ENCODE measurements at places on chromosomes 7 and 10.

DNA sequence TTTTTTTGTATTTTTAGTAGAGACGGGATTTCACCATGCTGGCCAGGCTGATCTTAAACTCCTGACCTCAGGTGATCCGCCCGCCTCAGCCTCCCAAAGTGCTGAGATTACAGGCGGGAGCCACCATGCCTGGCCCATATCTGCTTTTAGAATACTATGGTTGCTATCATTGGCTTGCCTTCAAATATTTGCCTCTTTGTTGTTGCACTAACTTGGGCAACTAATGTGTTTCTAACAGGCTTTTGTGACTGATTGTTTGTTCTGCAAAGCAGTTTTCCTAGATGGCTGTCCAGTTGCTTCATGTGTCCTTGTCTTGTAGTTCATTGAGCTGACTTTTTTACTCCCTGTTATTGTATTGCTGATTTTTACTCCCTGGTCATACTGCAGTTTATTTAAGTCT is 9.7 kb downstream of the VDAC2 start:
- no peak for DNase-seq

GRCh38 chr7:146943483-146943882 is 826.9 kb downstream of the CNTNAP2 start:
- DNase-seq: no peak

- no peak for DNase-seq
Measured at GRCh38 chr7:115216652-115217051, 294.8 kb downstream of the MDFIC start.

GRCh38 chr10:90621577-90621976 is 236.3 kb downstream of the HTR7 start:
- DNase-seq: no peak

DNA sequence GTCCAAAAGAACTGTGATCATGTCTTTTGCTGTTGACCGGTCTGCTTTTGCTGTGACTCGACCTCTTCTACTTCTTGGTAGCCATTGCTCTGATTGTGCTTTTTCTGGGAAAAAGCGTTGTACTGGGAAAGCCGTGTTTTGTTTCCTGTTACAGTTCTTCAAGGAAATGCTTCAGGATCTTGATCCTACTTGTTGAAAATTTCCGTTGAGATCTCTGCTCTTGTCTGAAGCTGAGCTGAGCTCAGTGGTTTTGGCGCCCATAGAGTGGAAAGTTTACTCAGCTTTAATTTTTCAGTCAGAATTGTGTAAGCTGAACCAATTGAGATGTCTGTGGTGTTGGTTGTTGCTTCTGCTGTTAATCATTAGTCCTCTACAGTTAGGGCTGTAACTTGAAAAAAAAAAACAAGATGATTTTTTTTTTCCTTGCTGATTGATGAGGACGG is 302.2 kb downstream of the CCDC3 start:
- DNase-seq: no peak

DNA sequence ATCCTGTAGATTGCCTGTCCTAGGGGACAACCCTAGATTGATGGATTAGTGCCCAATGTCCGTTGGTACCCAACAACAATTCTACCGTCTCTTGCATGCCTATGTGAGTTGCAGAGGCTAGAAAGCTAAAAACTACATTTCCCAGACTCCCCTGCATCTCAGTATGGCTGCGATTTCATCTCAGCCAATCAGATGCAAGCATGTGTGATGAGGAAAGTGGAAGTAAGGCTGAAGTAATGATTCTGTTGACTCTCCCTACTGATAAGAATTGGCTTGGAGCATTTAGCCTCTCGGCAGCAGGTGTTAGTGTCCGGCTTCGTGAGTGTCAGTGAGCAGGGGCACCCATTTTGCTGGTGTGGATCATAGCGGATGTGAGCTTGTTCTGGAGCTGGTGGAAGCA is 171.9 kb downstream of the FGFR2 start:
- DNase-seq: no peak

GRCh38 chr7:95796617-95797016 is 24.3 kb downstream of the DYNC1I1 start:
- no peak for DNase-seq

DNA sequence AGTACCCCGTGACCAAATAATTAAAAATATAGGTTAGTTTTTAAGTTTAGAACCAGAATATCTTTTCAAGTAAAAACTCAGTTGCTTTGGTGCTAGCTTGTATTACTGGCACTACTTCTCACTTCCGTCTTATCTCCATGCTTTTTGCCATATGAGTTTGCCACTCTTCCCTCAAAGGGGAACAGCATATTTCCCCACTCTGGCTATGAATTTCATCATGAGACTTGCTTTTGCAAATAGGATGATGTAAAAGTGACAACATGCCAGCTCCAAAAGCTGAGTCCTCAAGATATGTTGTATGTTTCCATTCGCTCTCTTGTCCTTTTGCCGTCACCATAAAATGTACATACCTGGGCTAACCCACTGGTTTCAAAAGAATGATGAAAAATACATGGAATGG is 178.1 kb upstream of the SEMA3A start:
- no peak for DNase-seq

GRCh38 chr7:77859343-77859742 is 60.8 kb downstream of the PHTF2 start:
- no peak for DNase-seq

- DNase-seq: no peak
Measured at GRCh38 chr7:120951826-120952225, 1.2 kb downstream of the ING3 start.

GRCh38 chr7:101009629-101010028 is 10.3 kb upstream of the MUC17 start:
- DNase-seq: no peak

DNA sequence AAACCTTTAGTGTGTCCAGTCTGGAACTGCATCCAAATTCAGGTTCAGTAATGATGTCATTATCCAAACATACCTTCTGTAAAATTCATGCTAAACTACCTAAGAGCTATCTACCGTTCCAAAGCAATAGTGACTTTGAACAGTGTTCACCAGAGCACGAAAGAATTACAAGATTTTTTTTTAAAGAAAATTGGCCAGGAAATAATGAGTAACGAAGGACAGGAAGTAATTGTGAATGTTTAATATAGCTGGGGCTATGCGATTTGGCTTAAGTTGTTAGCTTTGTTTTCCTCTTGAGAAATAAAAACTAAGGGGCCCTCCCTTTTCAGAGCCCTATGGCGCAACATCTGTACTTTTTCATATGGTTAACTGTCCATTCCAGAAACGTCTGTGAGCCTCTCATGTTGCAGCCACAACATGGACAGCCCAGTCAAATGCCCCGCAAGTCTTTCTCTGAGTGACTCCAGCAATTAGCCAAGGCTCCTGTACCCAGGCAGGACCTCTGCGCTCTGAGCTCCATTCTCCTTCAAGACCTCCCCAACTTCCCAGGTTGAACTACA is 694 bp upstream of the FAS start:
- DNase-seq: peak; percentile 37

GRCh38 chr10:44682507-44682906 is 228.6 kb upstream of the TMEM72 start:
- no peak for DNase-seq

GRCh38 chr7:23689165-23689564 is 9.2 kb downstream of the FAM221A start:
- DNase-seq: no peak

GRCh38 chr10:7572391-7572790 is 94.4 kb downstream of the ITIH5 start:
- no peak for DNase-seq

GRCh38 chr7:81887098-81888090 is 117.5 kb upstream of the HGF start:
- DNase-seq: no peak

DNA sequence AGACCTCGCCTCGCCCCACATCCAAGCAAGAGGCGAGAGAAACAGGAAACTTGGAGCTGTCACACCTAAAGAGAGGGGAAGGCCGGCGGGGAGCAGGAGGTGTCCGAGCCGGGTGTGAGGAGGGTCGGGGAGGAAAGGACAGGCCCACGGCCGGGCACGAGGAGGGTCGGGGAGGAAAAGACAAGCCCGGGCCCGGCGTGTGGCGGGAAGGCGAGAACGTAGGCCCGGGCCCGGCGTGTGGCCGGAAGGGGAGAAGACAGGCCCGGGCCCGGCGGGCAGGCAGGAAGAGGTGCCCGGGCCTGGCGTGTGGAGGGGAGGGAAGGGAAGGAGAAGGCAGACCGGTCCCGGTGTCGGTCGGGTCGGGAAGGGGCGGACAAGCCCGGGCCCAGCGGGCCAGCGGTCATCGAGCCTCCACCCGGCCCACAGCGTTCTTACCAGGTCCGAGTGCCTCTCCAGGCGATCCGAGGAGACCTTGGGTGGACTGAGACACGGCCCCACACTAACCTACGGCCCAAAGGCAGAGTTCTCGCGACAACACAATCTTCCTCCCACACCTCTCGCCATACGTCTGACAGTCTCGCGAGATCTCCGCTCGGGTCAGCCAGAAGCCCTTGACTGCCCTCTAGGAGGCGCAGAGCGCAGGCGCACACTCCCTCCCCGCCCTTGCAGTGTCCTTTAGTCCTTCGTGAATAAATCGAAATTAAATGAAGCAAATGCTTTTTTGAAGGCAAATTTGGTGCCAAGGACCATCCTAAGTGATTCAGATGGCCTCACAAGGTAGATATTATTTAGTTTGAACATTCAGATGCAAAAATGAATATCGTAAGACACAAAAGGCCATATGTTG is at the start of gene NCOA4:
TSS of gene NCOA4 (minus strand) at position 533 of the 847 bp plus-strand sequence. CDS start 13,943 bp downstream, outside the sequence.
- peak; percentile 97 for DNase-seq
